RPMI8226 (cell line): ENCODE measurements at places on chromosomes 5 and 9.

GRCh38 chr9:133792721-133793470, 54.7 kb upstream of the SARDH start:
- peak; percentile 64 for DNase-seq

DNA sequence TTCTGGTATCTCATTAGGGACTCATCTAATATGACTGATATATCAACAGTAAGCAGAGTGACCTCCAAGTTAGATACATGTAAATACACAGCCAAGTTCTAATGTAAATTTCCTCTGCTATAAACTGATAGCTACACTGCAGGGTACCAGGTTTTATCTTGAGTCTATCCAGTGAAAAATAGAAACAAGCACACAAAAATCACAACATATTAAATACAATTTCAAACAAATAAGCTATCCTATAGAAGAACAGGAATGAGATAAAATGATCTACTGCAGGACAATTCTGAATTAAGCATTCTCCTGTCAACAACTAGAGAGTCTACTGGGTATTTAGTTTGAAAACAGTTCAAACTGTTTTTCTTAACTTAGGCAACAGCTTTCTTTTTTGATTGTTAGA, 42.7 kb downstream of the NR3C1 start:
- no peak for DNase-seq

DNA sequence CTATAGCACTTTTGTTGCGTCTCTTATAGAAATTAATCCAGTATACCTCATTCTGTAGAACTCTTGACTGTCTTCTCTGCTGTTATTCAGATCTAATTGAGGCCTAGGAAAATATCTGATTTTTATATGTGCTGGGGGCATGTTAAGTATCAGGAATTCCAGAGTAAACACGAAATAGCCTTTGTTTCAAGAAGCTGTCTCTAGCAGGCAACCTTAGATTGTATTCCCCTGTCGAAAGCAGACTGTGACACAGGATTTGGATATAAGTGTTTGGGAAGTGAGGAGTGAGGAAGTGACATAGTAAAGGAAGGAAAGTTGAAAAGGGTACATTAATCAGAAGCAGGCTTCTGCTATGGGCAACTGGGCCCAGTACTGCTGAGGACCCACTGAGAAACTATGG, 72.1 kb upstream of the RASA1 start:
- DNase-seq = no peak

DNA sequence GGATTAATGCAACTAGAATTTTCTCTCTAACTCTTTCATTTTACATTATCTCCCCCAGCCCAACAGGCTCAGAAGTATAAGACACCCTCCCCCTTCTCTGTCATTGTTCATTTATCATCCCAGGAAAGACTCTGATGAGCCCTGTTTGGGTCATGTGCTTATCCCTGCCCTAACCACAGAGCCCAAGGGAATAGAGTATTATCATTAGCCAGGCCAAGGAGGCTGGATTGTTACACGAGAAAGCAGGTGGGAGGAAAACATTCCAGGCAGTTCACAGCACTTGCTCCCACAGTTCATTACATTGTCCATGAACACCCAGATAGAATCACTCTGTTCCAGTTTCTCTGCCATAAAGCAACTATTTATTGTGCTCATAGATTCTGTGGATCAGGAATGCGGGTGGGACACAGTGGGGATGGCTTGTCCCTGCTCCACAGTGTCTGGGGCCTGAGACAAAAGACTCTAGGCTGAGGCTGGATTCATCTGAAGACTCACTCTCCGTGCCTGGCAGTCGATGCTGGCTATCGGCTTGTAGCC, 59.5 kb upstream of the TMEM215 start:
- DNase-seq = no peak

DNA sequence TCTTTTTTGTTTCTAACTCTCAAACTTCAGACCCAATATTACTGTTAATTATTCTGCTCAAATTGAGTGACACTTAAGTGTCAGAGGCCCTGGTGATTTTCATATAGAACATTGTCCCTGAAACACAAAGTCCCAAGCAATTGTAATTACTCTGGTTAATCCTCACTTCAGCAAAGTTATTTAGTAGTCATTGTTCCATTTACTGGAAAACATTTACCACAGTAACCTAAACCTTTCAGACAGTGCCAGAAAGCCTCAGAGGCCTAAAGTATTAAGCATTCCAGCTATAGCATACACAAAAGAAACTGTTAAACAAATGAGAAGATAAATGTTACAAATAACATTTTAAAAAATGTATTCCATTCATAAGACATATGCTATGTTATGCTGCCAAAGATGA, 237.2 kb upstream of the CDH6 start:
- DNase-seq = no peak

GRCh38 chr9:5111696-5112095, 73.7 kb downstream of the INSL6 start:
- no peak for DNase-seq

DNA sequence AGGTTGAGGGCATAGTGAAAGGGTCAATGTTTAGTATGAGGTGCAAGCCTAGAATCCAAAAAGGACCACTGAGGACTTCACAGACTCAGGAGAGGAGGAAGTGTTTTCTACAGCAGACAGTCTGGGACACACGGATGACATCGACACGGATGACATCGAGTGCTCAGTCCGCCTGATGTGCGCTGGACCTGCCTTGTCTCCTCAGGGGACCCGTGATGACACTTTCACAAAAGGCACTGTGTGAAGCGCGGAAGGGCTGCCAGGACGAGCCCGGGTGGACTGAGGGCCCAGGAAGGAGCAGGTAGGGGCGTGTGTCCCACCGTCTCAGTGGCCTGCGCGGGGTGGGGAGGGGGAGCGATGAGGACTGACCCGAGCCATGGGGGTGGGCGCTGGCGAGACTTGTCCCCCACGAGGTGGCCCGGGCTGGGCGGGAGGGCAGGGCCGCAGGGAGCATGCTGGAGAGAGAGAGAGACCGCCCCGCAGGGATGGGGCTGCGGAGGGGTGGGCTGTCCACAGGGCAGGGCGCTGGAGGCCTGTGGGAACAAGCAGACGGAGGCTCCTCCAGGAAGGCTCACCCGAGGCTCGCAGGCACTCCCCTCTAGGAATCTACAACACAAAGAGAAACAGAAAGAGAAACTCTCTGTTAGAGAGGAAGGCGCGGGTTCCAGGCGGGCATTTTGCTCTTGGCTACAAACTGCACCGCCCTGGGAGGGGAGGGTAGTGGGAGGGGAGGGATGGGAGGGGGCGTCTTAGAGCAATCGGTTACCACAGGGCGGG, 54.9 kb downstream of the USP20 start:
- peak; percentile 31 for DNase-seq

DNA sequence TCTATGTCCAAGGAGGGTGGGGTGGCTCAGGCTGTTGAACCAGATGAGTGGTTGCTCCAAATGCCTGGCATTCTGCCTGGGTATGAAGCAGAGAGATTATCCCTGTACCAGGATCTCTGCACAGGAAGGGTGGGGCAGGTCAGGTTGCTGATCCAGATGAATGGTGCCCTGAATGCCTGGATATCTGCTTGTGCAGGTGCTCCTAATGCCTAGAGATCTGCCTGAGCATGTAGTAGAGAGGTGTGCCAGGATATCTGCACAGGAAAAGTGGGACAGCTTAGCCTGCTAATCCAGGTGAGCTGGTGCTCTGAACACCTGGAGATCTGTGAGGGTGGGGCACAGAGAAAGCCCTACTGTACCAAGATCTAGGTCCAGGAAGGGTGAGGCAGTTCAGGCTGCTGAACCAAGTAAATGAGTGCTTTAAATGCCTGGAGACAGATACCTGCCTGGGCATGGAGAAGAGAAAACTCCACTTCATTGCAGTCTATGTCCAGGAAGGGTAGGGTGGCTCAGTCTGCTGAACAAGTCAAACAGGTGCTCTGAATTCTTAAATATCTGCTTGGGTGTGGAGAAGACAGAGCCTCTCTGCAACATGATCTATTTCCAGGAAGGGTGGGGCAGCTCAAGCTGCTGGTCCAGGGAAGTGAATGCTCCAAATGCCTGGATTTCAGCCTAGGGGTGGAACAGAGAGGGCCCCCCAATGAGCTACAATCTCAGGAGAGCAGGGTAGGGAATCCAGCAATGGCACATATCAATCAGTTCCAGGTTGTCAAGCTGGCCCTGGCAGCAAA, 189.4 kb upstream of the DMRTA1 start:
- DNase-seq = no peak

DNA sequence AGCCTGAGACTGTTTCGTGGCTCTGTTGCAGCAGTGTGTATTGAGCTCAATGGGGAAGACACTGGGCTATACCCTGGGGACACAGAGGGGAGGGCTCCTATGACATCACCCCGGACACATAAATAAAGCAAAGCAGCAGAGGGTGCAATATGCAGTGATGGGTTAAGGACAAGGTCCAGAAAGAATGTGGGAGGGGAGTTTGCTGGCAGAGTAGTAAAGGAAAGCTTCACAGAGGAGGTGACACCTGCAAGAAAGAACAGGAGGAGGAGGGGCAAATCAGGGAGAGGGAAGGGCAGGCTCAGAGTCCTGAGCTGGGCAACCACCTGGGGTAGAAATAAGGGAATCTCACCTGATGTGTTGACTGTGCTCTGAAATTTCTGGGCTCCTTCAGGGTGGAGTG, 35.3 kb upstream of the CDKN2AIPNL start:
- peak; percentile 19 for DNase-seq

DNA sequence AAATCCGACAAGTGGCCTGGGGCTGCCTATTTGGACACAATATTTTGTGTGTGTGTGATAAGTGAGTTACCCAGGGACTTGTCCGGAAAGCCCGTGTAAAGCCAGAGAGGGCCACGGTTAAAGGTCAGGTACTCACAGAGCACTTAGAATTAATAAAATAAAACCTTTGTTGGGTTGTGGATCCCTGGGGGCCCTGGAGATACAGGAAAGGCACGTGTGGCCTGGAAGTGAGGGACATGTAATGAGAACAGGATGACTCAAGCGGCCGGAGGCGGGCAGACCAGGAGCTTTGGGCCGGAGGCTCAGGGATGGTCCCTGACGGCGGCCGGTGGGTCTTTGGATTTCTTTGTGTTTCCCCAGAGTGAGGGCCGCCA, 1.0 kb downstream of the DMRT2 start:
- peak; percentile 4 for DNase-seq

- DNase-seq = no peak
Measured at GRCh38 chr5:93331863-93332262, 249.2 kb downstream of the NR2F1-AS1 start.

GRCh38 chr5:170434966-170435605, 45.9 kb upstream of the KCNMB1 start:
- peak; percentile 67 for DNase-seq

GRCh38 chr5:1523480-1523792, 324 bp downstream of the LPCAT1 start:
- no peak for DNase-seq

DNA sequence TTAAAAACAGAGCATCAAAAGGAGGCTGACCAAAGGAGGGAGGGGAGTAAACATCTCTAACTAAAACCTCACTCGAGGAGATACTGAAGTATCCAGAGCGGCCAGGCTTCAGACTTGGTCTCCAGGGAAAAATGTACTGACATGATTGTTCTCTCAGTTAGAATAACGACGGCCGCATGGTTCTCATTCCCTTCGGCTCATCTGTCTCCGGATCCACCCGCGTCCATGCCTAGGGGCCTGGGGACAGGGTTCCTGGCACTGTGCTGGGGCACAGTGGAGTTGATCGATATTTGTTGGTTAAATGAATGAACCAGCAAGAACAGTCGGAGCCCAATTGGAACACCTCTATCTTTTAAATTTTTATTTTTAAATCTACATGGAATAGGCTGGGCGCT, 167.1 kb upstream of the PHYKPL start:
- no peak for DNase-seq

GRCh38 chr9:79976257-79977073, 404.7 kb downstream of the TLE4 start:
- DNase-seq = no peak

- peak; percentile 98 for DNase-seq
Measured at GRCh38 chr5:71455427-71456361, at the start of gene BDP1. BDP1 (plus strand) TSS chr5:71455651; CDS start chr5:71455878, 227 bp downstream.

- DNase-seq = peak; percentile 81
Measured at GRCh38 chr9:126397056-126397455, 70.4 kb downstream of the MVB12B start.

DNA sequence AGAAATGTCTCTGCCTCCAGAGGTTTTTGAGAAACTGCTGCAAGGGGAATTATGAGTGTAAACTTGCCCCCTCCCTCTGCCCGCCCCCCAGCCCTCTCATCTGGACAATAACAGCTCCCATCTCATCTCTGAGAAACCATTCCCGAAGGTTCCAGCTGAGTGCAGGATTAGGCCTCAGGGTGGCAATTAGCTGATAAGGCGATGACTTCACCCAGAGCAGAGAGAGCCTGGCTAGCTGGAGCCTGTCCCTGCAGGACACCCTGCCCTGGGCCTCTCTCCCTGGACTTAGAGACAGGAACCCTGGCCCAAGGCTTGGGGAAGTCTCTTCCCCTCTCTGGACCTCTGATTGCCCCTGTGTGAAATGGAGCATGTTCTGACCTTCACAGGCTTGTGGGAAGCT, 45.7 kb upstream of the HAND1 start:
- DNase-seq = no peak

- peak; percentile 74 for DNase-seq
Measured at GRCh38 chr5:150644514-150644913, 4.1 kb downstream of the SYNPO start.

GRCh38 chr5:123651234-123651633, 139.3 kb downstream of the CSNK1G3 start:
- no peak for DNase-seq

DNA sequence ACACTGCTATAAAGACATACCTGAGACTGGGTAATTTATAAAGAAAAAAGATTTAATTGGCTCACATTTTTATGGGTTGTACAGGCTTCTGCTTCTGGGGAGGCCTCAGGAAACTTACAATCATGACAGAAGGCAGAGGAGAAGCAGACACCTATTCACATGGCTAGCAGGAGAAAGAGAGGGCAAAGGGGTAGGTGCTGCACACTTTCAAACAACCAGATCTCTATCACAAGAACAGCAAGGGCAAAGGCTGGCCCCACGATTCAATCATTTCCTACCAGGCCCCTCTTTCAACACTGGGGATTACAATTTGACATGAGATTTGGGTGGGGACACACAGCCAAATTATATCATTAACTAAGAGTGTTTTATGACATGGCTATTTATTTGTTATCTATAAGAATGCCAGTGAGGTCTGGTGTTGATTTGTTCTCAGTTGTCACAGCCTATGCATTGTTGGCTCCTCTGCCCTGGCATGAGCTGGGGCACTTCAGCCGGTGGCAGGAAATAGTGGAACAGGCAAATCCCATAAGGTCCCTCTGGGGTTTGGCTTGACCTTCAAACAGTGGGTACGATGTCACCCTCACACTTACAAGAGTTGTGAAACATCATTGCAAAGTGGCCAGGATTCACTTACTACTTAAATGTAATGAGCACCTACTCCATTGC, 44.1 kb downstream of the SPARC start:
- no peak for DNase-seq

DNA sequence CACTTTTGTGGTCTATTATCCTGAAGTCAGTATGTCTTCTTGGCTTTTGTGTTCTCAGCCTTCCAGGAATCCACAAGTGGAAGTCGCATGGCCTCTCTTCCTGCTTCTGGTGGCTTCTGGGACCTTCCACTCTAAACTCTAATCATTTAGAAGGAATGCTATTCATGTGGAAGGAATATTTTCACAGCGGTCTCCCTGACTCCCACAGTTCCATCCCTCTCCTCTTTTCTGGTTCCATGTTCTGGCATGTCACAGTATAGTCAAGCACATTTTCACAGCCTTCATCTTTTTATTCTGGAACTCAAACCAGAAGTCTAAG, 7.3 kb upstream of the RAI14 start:
- no peak for DNase-seq
